NCI-H2081 treated with DMSO at 0.1 percent for 48 hours (cell line): ENCODE measurements at places on chromosomes 1 and 21.

GRCh38 chr1:31880957-31881687 is 57.0 kb downstream of the PTP4A2 start:
- no peak for DNase-seq

- DNase-seq = no peak
These were observed 30.2 kb upstream of the DDX59 start for GRCh38 chr1:200699871-200700270.

- no peak for DNase-seq
These were observed 3.0 kb downstream of the PARP1 start for GRCh38 chr1:226404904-226405222.

DNA sequence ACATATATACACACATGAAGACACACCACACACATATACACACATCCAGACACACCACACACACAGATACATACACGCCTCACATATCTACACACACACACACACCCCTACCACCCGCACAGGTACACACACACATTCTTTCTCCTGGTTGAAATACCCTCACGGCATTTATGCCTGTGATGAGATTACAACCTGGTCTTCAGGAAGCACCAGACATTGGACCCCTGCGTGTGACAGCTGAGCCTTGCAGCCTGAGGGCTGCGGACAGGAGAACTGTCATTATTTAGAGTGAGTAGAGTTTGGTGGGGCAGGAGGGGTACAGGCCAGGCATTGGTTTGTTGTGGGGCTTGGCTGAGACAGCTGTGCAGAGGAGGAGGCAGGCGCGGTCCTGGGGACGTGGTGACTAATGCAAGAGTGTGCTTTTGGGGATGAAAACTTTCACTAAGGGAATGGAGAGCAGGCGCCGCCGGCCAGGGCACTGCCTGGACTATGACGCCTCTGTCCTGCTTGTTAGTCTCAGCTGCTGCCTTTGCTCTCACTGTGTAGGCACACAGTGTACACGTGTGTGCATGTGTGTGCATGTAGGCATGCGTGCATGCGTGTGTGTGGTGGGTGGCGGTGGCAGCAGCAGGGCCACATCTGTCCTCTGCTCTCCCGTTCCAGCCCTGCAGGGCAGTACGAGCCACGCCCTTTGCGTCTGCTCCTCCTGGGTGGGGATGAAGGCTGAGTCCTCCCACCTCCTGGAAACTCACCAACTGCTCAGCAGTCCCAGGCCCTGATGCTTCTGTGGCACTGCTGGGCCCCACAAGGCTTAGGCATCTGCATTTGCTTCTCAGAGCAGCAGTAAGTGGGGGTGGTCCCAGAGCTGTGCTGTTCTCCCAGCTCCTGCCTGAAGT is 57.6 kb downstream of the SPSB1 start:
- no peak for DNase-seq

DNA sequence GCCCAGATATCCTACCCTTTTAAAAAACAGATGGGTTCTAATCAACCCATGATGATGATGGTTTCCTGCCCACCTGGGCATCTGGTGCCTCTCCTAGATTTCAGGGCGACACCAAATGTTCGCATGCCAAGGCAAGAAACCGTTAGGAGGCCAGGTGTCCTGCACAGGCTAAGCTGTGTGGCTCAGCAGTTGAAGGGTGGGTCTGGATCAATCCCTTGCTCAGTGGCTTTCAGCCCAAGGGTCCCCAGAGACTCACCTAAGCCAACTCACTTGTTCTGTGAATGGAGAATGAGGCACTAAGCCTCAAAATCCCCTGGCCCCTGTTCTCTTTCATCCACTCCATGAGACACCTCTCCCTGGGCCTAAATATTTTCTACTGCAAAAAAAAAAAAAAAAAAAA is 169.1 kb upstream of the EDN2 start:
- no peak for DNase-seq

DNA sequence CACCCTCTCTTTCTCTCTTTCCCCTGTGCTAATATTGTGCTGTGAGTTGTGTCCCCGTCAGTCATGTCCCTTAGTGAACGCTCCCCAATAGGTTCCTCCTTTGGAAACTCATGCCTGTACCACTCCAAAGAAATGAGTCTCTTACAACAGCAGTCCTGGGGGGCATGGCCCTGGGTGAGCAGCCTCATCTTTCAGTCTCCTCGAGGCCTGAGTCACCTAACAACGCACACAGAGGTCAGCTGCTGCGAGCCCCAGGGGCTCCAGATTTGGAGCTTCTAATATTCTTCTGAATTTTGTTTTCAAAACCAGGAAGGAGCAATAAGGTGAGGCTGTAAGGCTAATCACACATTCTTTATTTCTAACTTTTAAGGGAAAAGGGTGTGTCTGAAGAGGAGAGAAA is 30.5 kb upstream of the ZBTB8A start:
- DNase-seq = no peak

GRCh38 chr1:231976231-231976630 is 349.6 kb downstream of the DISC1 start:
- DNase-seq = no peak

DNA sequence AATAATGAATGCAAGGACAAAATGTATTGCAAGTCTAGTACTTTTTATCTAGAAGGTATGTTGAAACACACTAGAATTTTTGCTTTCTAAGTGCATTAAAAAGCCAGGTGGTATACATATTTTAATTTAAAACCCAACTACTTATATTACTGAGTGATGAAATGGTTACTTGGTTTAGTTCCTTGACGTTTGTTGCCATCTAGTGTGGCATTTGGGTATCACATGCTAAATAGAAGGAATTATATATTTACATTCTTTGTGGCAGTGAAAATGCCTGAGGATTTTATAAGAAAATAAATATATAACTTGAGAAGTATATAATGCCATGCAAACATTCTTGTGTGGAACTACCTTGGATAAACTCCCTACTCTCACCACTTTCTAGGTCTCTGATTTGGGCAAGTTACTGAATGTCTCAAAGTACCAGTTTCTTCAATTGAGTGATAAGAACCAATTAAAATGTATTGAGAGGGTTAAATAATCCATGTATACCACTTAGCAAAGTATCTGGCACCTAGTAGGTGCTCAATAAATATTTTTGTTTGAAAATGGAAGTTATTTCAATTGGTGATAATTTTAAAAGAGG is 69.6 kb downstream of the SDCCAG8 start:
- DNase-seq = no peak

GRCh38 chr1:27152004-27152828 is 2.7 kb downstream of the SLC9A1 start:
- DNase-seq = no peak

GRCh38 chr1:1021920-1022259 is 2.0 kb downstream of the AGRN start:
- DNase-seq = no peak

- DNase-seq = no peak
These were observed 16.1 kb downstream of the TNFRSF8 start for GRCh38 chr1:12078938-12079861.

- no peak for DNase-seq
These were observed 490.4 kb upstream of the C1orf87 start for GRCh38 chr1:60563777-60564535.

GRCh38 chr1:217109928-217110327 is 386.7 kb upstream of the ESRRG start:
- DNase-seq = no peak

DNA sequence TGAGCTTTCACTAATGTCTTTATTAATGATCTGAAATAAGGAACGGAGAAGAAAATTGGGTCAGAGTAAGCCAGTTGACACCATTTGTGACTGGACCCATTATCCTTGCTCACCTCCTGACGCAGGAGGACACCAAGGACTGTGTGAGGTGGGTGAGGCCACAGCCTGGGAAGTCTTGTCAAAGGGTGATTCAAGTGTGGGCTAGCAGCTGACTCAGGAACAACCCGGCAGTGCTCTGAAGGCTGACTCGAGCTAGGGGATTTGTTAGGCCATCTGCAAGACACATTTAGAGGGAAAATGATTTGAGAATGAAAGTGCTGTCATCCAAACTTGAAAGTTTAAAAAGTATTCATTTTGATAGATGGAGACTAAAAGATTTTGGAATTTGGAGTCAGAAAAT is 21.2 kb downstream of the PRRX1 start:
- no peak for DNase-seq

DNA sequence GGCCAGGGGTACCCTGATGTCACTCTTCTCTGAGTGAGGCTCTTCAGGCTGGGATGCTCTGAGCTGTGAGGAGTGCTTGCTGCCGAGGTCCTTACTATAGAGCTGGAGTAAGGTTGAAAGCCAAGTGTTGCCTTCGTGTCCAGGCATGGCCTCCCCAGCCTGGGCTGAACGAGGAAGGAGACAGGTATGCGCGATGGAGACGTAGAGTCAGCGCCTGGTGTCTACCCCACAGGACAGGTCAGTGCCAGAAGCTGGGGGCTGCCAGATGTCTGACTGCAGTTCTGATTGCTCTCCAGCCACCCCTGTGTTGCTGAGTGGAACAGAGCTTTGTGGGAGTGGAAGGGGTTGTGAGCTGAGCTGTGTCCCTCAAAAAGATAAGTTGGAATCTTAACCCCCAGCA is 135.8 kb upstream of the AJAP1 start:
- no peak for DNase-seq

DNA sequence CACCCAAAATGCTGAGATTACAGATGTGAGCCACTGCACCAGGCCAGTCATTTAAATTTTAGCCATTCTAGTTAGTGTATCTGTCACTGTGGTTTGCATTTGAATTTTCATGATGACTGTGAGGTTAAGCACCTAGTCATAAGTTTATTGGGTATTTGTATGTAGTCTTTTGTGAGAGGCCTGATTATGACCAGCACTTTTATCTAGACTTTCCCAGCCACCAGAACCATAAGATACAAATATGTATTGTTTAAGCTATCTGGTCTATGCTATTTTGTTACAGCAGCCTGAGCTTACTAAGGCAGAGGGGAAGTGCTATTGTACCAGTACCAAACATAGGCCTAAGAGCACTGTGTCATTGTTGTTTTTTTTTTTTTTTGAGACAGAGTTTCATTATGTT is 19.9 kb upstream of the DNAJC6 start:
- DNase-seq = no peak

DNA sequence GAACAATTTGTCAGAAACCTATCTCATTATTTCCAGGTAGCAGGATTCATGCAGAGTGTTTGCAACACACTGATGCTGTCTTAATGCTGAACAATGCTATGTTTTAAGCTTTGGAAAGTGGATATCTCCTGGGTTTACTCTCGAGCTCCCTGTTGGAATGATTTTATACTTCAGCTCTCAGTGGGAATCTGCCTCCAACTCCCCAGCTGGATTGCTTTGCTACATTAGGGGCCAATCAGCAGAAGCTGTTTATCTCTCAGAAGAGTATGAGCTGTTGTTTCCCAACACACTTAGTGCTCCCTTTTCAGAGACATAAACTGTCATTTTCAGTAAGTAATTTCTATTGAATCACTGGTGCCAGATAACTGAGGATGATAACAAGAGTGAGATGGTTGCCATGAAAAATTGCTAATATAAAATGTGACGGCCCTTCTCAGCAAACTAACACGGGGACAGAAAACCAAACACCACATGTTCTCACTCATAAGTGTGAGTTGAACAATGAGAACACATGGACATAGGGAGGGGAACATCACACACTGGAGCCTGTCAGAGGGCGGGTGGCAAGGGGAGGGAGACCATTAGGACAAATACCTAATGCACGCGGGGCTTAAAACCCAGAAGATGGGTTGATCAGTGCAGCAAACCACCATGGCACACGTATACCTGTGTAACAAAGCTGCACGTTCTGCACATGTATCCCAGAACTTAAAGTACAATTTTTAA is 265.9 kb upstream of the RUNX1 start:
- DNase-seq = no peak

DNA sequence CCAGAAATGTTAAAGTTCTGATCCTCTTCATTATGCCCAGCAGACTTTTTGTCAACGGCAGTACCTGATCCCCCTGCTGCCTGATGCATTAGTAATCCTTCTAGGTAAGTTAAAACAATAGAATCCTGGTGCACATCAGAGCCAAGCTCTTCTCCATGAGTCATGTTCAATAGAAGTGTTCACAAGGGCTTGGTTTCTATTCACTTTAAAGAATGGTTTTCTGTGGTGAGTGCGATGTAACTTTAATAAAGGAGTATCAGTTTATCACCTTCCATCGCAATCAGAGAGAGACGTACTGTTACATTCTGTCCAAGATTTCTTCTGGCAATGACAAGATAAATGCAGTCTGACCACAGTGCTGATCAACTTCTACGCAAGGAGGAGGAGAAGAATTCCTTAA is 96.8 kb downstream of the NRIP1 start:
- DNase-seq = no peak

- no peak for DNase-seq
These were observed 35.2 kb upstream of the MUTYH start for GRCh38 chr1:45375104-45376090.

- DNase-seq = no peak
These were observed 421.8 kb downstream of the PTBP2 start for GRCh38 chr1:97143236-97143882.

DNA sequence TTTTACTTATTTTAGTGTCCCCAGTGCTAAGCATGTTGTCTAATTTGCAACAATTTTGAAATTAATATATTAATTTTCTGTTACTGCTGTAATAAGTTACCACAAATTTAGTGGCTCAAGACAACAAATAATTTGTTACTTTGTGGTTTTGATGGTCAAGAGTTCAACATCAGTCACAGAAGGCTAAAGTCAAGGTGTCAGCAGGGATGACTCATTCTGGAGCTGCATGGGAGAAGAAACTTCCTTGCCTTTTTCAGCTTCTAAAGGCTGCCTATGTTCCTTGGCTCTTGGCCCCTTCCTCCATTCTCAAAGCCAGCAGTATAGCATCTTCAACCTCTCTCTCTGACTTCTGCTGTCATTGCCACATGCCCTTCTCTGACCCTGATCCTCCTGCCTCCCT is 271.8 kb downstream of the HLX start:
- DNase-seq = no peak

GRCh38 chr1:110215621-110216515 is 5.8 kb downstream of the KCNC4 start:
- no peak for DNase-seq

DNA sequence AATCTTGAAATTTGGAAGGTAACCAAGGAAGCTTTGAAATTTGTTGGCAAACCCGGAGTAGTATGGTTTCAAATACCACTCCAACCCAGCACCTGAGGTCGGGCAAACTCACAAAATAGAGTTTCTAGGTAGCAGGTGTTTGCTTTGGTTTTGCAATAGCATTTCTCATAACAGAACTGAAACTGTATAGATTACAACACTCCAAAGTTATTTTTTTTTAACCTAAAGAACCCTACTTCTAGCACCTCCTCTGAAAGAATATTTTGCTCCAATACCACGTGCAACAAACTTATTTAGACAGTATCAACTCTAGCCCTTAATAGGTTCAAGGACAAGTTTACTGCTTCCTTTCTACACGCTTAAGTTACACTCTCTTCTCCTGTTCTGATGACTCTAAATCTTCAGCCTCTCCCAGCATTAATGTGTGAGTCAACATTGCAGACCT is 178.5 kb upstream of the FMN2 start:
- no peak for DNase-seq

DNA sequence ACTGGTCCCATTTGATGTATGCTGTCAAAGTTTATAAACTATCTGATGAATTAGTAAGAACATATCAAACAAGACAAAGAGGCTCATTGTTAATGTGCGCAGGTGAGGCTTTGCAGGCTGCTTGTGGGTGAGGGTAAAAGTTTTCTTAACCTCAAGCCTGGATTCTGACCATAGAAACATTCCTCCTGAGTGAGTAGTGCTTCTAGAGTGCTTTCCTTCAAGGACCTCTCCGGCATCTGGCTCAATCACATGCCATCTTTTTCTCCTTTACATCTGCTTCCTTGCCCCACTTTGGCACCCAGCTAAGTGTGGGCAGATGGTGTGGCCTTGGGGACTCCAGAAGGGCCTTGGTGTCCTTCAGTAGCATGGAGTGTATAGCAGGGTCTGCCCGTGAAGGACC is 104.0 kb downstream of the ROR1 start:
- no peak for DNase-seq
